Effector CD8-positive, alpha-beta T cell (primary cell): ENCODE measurements at places on chromosomes 1 and 21.
A peak's percentile ranks its signal among the peaks of the same experiment; 100 is the strongest.

GRCh38 chr1:110148961-110149360, 1.3 kb upstream of the SLC6A17 start:
- no peak for DNase-seq

- DNase-seq = no peak
Measured at GRCh38 chr1:3077561-3077960, 8.6 kb downstream of the PRDM16 start.

DNA sequence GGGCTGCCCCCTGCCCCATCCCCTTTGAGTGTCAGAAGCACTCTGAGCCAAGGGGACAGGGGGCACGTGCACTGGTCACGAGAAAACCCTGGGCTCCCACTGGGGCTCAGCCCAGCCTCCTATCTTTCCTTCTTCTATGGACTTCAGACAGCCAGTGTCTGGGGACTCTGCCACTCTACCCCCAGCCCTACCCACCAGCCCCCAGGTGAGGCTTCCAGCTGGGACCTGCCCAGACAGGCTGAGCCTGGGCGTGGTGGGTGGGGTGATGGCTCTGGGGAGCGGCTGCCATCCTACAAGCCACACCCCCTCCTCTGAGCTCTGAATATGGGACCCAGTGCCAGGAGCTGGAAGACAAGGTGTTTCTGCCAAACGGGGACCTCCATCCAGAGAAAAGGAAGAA, 8.0 kb upstream of the SFN start:
- DNase-seq = no peak

DNA sequence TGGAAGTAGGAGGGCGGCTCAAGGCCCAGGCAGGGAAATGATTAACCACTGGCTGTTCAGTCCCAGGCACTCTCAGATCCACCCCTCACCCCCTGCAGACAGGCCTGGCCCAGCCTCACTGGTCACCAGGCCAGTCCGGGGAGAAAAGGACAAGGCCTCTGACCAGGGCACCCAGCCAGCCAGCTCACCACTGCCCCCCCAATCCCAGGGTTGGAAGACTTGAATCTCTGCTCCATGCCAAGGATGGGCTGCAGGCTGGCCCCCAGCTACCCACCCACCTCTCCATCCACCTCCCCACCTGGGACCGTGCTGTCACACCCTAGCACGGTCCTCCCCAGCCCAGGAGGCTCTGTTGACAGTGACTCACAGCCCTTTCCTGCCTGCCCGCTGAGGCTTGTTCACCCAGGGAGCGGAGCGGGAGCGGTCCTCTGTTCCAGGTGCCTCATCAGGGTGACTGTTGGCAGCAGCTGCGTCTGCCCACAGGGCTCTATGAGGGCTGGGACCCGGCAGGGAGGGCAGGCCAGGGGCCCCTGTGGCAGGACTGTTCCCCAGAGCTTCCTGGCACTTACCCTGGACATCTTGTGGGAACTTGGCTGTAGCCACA, 2.2 kb downstream of the LAD1 start:
- DNase-seq = no peak

- DNase-seq = no peak
Measured at GRCh38 chr1:193574913-193575312, 388.5 kb upstream of the B3GALT2 start.

GRCh38 chr1:166164646-166164994, 2.2 kb downstream of the FAM78B start:
- no peak for DNase-seq

- no peak for DNase-seq
Measured at GRCh38 chr1:63908016-63908415, 134.2 kb downstream of the ROR1 start.

- no peak for DNase-seq
Measured at GRCh38 chr1:65278376-65279069, 30.8 kb upstream of the DNAJC6 start.

DNA sequence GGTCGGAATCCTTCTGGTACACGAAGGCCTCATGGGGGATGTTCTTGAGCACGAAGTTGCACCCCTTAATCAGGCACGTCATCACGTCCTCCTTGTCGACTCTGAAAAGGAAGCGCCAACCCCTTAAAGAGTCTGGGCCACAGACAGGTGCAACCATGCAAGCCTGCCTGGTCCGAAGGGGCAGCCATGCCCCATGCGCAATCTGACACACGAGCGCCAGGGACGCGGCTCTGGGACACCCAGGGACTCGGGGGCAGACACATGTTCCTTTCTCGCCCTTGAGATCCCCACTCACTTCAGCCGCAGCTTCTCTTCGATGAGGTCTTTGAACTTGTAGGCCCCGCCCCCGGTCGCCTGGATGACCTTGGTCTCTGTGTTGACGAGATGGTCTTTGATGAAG, 5.6 kb downstream of the PANK4 start:
- DNase-seq = no peak

DNA sequence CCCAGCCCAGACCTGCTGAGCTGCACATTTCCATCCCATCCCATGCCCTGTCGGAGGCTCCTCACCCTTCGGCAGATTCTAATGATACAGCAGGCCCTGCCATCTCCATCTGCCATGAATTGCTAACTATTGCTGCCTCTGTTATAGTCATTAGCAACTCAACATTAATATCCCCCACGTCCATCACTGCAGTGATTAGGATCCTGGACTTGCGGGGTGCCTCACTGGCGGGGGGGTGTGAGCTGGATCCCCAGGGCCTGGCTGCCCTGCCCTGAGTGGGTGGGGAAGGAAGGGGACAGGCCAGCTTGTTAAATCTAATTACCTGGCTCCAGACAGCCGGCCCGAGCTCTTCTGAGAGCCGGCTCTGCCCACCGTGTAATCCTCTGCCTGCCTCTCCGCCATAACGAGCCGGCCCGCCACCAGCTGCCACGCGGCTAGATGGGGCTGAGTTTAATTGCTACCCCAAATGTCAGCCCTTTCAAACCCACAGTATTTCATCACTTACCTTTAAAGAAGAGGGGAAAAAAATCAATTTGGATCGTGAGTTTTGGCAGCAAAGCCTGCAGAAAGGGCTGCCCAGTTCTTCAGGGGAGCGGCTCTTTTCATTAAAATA, 227.3 kb upstream of the CSF3R start:
- no peak for DNase-seq

- DNase-seq = no peak
Measured at GRCh38 chr1:26582836-26583460, 53.4 kb downstream of the RPS6KA1 start.

DNA sequence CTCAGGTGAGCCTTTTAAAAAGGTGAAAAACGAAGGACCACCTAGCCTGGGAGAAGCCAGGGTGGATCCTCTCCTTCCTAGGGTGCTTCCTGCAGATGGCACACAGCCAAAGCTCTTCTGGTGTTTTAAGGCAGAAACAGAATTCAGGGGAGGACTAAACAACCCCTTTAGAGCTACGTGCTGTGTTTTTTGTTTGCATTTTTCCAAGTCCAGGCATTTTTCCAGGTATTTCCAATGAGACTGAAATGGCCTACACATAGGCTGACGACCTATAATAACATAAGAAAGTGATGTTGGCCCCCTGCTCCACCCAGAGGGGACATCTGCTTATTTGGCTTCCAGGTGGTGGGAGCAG, 83.8 kb downstream of the CAPZB start:
- DNase-seq = no peak

DNA sequence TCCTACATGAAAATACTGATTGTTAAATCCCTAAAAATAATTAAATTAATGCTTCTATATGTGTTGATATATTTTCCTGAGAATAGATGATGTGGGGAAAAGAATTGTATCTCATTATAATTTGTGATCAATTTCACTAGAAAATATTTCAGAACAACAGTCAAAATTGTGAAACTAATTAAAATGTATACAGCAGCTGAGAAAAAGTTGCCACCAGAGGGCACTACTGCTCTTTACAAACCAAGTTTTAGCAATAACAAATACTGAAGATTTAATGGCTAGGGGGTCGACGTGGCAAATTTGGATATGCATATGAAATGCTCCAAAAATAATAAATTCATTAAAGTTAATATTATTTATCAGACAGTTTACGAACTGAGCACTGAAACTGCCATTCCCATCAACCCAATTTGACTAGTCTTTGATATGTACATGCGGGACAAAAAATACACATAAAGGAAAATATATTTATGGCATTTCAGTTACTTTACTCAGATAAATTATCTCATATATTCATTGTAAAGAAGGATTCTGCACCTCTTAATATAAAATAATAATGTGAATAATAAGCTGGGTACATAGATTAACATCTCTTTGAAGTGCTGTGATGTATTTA, 96.3 kb upstream of the TMPRSS15 start:
- no peak for DNase-seq

- no peak for DNase-seq
Measured at GRCh38 chr1:45929257-45929687, 125.9 kb downstream of the MAST2 start.

DNA sequence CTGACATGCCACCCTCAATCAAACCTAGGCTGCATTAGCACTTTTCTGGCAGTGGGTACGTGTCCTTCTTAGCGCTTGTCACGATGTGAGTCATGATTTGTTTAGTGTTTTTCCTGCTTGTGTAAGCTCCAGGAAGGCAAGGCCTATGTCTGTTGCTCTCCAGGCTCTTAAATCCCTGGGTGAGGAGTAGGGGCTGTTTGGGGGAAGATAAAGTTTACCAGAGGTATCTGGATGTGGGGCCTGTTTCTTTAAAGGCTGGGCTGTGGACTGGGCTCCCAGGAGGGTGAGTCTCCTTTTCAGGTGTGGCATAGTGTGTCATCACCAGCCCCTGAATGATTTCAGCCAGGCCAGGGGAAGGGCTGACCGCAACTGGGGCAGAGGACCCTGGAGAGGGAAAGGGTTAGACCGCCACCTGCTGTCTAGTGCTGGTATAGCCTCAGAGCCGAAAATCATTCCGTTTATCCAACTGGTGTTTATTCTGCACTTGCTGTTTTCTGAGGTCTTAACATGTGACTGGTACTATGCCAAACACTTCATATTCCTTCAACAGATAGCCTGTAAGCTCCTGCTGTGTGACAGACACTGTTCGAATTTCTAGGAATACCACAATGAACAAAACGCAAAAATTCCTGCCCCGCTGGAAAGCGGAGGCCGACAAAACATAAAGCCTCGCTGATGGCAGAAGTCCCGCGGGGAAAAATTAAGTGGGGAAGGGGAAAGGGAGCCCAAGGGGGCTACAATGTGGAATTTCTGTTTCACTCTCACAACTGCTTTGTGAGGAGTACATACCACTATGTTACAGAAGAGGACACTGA, 9.7 kb downstream of the SERINC2 start:
- DNase-seq = peak; percentile 44

DNA sequence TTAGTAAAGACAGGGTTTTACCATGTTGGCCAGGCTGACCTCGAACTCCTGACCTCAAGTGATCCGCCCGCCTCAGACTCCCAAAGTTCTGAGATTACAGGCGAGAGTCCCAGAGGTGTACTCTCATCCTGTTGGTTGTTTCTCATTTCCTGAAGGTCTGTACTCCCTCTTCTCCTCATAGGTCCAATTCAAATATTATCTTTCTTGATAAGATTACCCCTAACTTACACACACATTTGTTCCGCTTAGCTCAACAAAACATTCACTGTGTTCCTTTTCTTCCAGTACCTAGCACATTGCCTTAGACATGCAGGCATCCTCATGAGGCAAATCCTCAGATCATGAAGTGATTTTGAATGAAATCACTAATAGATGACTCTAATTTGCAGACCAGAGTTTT, 72.4 kb upstream of the SSX2IP start:
- no peak for DNase-seq

- DNase-seq = no peak
Measured at GRCh38 chr21:41932191-41932575, 21.6 kb downstream of the C2CD2 start.

- no peak for DNase-seq
Measured at GRCh38 chr1:39272027-39272797, 67.7 kb downstream of the MACF1 start.

DNA sequence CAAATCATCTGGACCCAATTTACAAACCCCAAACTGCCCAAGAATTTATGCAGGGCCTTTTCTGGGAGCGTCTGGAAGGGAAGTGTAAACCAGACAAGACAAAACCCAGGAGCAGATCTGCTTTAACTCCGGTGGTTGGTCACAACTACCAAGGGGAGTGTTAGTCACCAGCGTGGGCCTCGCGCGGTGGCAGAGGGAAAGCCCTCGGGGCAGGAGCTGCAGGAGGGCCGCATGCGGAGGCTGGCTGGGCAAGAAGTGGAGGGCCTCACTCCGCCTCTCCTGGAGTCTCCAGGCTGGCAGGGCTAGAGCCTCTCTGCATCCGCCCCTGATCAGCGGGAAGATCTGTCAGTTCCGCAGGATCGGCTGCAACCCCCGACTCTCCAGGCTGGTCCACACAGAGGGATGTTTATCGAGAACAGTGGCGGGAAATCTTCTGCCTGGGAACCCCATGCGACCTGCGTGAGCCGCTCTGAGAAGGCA, 2.0 kb downstream of the COL24A1 start:
- DNase-seq = no peak

GRCh38 chr1:76256289-76257223, 182.0 kb downstream of the ST6GALNAC3 start:
- no peak for DNase-seq

GRCh38 chr1:38476111-38476849, 383.3 kb downstream of the RRAGC start:
- no peak for DNase-seq

- no peak for DNase-seq
Measured at GRCh38 chr1:183696981-183697380, 43.9 kb upstream of the APOBEC4 start.

DNA sequence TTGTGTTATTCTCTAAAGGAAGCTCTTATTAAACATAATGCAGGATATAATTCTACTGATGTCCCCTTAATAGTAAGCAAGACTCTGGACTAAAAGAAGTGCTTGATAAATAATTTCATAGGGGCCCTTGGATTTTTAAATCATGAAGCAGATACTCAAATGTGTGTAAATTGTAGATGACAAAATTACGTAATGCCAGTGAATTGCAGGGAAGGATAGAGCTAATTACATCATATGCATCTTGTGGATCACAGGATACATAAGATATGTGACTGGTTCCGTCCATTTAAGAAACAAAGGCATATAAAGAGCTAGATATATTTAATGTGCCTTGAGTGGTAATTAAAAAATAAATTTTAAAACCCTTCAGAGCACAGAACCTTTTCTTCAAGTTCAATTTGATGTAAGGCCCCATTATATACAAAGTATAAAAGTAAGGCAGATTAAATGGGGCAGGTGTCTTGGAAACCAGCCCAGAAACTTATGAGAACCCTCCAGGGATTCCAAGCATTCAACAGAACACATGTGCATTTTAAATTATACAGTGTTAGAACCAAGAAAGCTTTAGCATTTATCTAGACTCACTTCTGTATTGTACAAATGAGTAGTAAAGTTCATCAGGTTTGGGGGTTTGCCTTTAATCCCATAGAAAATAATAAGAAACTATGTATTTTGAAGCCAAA, 190.4 kb downstream of the NCAM2 start:
- DNase-seq = no peak

GRCh38 chr1:47705517-47706130, 267.8 kb downstream of the FOXD2 start:
- no peak for DNase-seq

- no peak for DNase-seq
Measured at GRCh38 chr1:143497374-143497747, 474.4 kb downstream of the FAM72C start.

DNA sequence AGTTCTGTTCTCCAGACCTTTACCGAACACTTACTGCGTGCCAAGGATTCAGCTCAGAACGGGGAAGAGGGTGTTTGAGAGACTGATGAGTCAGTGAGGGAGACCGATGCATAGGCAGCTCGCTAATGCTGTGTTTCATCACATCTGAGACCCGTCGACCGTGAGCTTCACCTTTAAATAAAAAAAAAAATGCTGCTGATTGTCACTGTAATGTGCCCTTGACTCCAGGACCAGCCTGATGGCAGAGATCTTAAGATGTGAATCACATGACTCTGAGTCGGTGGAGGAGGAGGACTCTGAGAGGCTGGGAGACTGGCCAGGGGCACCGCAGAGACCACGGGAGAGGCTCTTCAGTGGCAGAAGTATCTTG, 28.8 kb downstream of the SPSB1 start:
- no peak for DNase-seq

- no peak for DNase-seq
Measured at GRCh38 chr1:70671006-70671405, 259.9 kb downstream of the CTH start.
